Hematopoietic multipotent progenitor cell treated with erythropoietin and hydrocortisone succinate and interleukin-3 and kit ligand, for 6 days (in vitro differentiated cells): ENCODE measurements at places on chromosomes 13 and 19.
A peak's percentile ranks its signal among the peaks of the same experiment; 100 is the strongest.

GRCh38 chr19:17235300-17235970, 9.4 kb downstream of the OCEL1 start:
- peak; percentile 83 for DNase-seq

GRCh38 chr13:114019367-114019766, 45.5 kb upstream of the C13orf46 start:
- peak; percentile 60 for DNase-seq

DNA sequence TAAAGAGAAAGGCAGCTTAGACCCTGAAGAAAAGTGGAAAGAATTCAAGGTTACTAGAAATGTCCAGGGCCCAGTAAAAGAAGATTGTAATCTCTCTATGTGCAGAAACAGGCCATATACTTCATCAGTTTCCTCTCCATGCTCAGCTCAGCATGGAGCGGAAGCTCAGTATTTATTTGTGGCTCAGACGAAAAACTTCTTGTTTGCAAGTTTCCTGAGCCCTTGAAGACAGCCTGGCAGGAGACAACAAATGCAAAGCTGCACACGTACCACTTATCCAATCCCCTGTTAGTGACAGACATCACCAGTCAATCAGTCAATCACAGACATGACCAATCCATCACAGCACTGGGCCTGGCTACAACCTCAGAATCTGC, 8.1 kb upstream of the KLF2 start:
- DNase-seq, result peak; percentile 24

GRCh38 chr13:64534302-64534701, 2695.8 kb downstream of the PCDH9 start:
- no peak for DNase-seq

DNA sequence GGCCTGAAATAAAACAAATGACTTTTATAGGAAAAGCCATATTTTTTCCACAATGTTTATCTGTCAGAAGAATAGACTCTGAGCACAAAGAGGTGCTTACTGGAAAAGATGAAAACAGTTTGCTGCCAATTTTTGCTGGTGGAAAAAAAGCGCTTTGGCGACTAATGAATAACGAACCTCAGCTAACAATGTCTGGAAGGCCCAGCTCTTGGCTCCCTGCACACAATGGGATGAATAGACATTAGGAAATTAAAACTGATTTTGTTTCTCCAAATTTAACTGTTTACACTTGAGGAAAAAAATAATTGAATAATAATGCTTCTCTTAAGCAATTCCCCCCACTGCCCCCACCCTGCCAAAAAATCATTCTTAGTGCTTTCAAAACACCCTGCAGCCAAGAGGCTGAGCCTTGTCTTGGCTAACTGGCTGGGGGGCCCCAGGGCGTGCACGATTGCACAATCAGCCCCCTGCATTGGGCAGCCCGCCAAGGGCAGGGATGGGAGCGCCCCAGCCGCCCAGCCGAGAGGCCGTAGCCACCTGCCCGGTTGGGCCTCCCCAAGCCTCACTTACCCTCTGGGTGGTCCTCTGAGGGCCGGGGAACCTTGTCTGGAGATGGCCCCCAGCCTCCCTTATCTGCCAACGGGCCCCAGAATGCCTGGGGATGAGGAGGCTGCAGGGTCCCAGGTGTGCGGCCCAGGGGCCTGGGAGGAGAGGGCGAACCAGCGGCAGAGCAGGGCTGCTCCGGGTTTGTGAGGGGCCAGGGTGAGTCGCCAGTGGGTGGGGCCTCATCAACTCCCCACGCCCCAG, 16.8 kb downstream of the CEBPG start:
- DNase-seq, result peak; percentile 22

DNA sequence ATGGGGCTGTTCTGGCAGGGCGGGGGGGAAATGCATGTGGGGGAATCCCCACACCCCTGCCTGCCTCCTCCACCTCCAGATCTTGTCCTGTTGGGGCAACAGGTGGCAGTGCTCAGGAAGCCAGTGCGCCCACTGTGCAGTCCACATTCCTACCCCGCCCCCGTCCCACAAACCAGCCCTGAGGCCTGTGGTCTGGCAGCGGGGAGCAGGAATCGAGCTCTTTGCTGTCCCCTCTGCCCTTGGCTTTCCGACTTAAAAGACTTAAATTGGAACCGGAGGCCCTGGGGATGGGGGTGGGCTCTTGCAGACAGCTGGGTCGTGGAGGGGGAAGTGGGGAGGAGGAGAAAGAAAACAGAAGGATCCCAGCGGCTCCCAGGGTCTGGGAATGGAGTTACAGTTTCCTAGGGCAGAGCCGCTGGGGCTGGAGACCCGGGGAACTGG, 4.3 kb downstream of the NANOS3 start:
- no peak for DNase-seq

DNA sequence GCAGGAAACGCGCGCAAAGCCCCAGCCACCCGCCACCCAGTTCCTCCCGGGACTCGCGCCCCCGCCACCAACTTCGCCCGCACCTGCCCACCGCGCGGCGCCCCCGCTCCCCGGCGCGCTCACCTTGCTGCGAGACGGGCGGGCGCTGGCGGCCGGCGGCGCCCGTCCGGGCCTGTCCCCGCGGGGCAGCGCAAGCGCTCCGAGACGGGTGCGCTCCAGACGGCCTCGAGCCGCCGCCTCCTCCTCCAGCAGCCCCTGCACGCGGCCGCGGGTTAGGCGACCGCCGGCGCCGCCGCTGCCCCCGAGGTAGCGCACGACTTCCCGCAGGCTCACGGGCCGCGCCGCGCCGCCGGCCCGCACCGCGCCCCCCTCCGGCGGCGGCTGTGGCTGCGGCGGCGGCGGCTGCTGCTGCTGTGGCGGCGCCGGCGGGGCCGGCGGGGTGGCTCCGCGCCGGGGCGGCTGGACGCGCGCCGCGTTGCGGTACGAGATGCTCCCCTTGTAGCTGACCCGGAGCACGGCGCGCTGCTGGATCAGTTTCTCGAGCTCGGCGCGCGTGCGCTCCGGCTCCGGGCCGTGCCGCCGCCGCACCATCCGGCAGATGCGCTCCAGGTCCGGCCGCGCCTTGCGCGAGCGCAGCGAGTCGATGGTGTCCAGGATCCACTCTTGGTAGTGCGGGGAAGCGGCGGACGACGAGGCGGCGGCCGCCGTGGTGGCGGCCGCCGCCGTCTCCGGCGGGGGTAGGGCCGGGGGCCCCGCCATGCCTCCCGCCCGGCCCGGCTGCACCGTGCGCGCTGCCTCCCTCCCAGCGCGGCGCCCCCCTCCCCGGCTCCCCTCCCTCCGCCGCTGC, 666 bp downstream of the SAMD1 start:
- peak; percentile 67 for DNase-seq

DNA sequence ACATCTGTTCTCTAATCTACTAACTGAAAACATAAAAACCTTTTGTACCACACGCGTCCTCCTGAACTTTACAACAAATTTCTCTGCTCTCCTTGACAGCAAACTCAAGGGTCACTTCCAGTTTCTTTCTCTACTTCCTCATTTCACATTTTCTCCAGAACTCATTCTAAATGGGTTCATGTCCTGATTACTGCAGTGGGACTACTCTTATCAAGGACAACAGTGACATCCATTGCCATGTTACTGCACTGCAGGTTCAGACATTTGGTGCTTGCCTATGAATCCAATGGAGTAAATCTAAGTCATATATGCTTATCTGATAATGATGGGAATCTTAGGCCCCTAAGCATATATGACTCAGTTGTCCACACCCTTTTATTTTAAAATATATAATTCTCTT, 35.3 kb downstream of the FPR3 start:
- DNase-seq, result peak; percentile 40

DNA sequence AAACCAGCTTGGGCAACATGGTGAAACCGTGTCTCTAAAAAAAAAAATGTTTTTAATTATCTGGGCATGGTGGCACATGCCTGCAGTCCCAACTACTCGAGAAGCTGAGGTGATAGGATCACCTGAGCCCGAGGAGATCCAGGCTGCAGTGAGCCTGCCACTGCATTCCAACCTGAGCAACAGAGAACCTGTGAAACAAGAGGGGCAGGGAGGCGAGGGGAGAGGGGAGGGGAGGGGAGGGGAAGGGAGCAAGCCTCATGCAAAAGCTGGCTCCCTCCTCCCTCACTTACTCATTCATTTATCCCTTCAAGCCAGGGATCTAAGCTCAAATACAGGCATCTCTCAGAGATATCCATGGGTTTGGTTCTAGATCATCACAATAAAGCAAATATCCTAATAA, 8.9 kb downstream of the ATP7B start:
- no peak for DNase-seq

GRCh38 chr19:46609511-46610412, 8.6 kb downstream of the CALM3 start:
- DNase-seq, result no peak

GRCh38 chr19:42850981-42851717, 28.4 kb downstream of the PSG1 start:
- no peak for DNase-seq

- peak; percentile 56 for DNase-seq
Observed at GRCh38 chr13:112057736-112058518, 9.0 kb upstream of the SOX1 start.

- no peak for DNase-seq
Observed at GRCh38 chr13:49459580-49459979, 15.5 kb downstream of the SETDB2 start.

DNA sequence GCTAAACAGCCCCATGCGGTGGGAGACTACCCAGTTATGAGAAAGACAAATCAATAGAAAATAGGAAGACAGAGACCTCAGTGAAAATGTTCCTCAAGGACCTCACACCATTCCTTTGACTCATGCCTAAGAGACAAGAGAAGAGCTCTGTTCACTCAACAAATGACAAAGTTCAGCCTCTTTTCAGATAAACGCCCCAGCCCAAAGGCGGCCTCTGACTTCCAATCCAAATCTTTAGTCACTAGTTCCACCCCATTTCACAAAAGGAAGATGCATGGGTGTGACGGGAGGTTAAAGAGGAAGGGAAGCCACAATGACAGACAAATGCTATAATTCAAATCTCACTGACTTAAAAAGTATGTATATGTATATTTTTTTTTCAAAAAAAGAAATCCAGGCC, 8.1 kb downstream of the CARS2 start:
- DNase-seq, result peak; percentile 10

DNA sequence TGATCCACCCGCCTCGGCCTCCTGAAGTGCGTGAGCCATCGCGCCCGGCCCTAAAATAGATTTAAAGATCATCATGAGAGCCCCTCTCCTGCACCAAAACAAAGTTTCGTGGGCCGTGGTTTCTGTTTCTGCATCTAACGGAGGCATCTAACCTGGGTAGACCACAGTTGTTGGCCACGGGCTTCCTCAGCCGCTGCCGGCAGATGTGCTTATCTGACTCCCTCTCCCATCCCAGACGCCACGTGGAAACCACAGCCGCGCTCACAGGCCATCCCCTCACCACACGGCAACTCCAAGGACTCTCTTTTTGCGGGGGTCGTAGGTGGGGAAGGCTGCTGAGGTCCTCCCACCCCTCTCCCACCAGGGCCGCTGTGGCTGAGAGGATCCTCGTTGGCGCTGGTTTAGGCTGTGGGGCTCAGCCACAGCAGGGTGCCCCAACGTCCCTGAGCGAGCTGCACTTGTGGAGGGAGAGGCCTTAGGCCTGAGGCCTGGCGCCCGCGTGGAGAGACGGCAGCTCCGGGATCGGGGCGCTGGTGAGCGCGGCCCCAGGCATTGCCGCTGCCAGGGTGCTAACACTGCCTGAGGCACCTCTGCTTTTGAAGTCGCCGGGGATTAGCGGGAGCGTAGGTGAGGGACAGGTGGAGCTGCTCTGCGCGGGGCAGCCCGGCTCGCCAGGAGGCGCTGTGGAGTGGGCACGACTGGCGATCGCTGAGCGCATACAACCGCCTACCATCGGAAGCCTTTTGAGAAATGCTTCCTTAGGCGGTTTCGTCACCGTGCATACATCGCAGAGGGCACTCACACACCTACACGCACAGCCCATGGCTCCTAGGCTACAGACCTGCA, 8.9 kb downstream of the ZSCAN1 start:
- DNase-seq, result no peak

GRCh38 chr13:102983496-102983895, 82.7 kb downstream of the SLC10A2 start:
- DNase-seq, result no peak

DNA sequence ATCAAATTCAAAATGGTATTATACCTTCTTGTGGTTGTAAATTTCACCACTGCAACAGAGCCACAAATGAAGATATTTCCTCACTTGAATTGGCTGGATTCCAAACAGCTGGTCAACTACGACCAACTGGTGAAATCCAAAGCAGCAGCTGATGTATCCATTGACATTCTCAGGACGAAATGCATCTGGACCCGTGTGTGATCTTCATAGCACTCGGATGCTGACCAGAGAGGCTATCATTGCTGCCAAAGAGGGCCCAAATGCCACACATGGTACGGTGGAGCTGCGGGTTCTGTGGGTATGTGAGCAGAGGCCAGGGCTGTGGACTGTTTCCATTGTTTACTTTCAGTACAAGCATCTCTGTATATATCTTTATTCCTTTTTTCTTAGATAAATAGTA, 25.6 kb upstream of the PCCA start:
- no peak for DNase-seq

GRCh38 chr13:52085421-52085820, 43.5 kb downstream of the NEK5 start:
- no peak for DNase-seq
